ENCODE measurements at places on chromosomes 3 and 15.

GRCh38 chr15:79977431-79978054, 6.5 kb upstream of the BCL2A1 start:
- DNase-seq: no peak

DNA sequence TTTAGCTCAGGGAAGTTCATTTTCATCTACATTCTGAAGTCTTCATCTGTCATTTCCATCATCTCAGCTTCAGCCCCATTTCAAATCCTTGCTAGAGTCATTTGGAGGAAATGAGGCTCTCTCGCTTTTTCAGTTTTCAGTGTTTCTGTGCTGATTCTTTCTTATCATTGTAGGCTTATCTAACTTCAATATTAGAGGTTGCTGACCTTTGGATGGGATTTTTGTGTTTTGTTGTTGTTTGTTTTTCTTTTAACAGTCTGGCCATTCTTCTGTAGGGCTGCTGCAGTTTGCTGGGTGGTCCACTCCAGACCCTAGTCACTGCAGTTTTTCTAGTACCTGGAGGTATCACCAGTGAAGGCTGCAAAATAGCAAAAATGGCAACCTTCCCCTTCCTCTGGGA, 8.6 kb downstream of the OR5H2 start:
- no peak for DNase-seq

GRCh38 chr3:139182143-139182542, 137.5 kb upstream of the PRR23C start:
- DNase-seq: no peak

GRCh38 chr15:49688135-49688790, 67.4 kb downstream of the DTWD1 start:
- DNase-seq: no peak
